ENCODE measurements at places on chromosomes 6 and 20.

DNA sequence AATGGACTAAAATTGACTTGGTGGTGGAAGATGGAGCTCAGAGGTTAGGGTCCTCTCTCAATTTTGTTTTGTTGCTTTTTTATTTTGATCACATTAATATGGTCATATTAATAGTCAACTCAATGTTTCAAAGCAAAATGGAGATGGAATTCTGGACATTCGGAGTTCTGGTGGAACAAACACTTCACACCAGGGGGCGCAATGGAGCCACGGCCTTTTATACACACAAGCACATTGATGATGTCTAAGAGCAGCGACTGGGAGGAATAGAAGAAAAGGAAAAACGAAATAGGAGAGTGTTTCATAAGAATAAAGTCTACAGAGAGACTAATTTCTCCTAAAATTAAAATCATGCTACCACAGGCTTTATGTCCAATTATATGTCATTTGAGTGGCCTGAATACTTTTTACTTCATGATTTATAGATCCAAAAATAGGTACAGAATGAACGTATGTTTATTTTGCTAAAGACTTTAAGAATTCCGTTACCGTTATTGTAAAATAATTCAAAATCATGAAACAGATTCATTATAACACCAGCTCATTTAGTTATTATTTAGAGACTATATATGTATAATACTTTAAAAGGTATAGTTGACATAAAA, 197.6 kb upstream of the SASH1 start:
- peak; percentile 58 for DNase-seq

DNA sequence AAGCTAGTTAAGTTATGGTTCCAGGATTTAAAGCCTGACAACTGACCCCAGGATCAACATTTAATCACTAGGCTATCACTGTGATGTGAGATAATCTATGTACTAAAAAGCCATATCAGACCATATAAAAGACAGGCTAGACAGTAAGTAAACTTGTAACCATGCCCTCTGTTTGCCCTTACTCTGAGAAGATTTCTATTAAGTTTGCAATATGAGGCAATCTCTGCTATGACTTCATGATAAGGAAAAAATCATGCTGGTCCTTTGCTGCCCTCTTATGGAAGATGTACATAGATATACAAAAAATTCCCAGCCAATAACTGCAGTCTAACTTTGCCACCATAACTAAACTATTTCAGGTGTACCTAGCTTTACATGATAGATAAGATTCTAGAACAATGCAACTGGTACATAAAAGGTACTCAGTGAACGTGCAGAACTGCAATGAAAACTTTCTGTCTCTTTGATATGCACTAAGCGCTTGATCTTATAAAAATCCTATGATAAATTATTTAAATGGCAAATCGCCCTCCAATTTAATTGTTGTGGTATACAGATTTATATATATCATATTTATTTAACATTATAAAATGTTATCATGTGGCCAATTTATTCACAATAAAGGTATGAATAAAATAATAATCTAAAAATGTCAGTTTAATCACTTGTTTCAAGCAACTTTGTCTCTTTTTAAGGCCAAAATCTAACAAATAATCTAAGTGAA, 70.5 kb downstream of the FAM217A start:
- peak; percentile 74 for DNase-seq

- DNase-seq: no peak
Observed at GRCh38 chr20:23878787-23879186, 761 bp downstream of the CST5 start.

DNA sequence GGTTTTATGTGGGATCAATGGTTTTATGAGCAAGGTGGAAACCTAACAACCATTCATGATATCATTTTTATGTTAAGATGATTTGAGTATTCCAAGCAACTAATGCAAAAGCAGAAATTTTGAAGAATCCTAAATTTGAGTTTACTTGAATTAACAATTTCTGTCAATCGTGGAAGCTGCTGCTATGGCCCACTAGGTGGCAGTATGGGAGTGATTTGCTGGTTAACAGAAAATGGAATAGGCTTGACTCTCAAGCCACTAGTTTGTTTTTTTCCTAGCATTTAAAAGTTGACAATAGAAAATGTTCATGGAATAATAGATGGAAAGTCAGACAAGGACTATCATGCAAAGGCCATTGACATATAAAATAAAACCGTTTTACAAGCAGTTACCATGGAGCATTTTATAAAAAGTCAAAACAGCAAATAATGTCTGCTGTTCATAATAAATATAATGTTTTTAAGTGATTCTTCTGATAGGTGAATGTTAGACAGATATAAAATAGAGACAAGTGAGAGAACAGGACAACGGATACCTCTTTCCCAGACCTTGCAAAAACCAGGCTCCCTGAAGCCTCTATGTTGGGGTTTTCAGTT, 43.0 kb upstream of the TMEM200A start:
- DNase-seq: peak; percentile 39

DNA sequence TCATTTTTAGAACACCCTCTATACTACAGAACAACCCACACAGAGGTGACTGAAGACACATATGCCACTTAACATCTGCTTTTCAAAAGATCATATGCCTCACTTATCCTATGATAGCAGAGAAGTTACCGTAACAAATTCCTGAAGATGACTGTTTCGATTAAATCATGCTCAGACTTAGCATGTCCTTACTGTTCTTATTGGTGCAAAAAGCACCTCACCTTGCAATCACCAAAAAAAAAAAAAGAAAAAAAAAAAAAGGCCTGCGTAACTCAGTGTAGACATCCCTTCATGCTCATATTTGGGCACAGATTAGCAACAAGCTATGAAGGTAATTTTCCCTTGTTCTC, 17.7 kb upstream of the DST start:
- DNase-seq: no peak

DNA sequence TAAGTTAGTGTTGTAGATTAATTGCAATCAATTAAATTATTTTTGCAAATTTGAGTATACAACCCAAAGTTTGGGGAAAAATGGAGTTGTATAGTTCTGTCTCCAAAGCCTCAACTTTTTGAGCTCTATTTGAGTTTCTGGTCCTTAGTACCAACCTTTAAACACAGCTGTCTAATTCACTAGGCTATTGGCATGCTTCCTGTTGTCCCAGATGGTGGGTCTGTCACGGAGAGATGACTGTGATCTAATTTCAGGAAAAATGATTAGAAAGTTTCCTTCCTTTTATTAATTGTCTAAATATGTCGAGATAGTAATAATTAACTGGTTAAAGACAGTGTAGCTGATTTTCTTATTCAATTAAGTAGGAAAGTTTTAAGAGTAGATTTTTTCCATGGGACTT, 109.6 kb downstream of the SCAF8 start:
- no peak for DNase-seq

- DNase-seq: no peak
Observed at GRCh38 chr6:14119784-14120183, 2.2 kb downstream of the CD83 start.

DNA sequence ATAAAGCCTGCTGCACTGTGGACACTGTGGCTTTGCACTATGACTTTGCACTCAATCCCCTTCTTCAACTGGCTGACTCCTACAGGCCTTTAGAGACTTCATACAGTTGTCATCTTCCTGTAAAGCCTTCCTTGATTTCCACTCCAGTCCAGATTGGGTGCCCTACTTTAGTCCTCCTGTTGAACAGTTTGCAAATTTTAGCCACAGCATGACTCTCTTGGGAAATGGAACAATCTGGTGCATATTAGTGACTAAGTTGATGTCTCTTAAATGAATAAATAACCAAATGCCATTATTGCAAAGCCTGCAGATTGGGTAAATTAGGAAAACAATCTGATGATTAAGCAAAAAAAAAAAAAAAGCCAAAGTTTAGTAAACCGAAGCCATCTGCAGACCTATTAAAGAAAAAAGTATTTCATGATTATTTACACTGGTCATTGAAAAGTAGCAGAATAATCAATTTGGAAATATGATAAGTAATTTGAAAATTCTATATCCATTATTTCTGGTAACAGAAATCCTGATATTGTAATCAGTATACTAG, 12.6 kb downstream of the PLCB4 start:
- no peak for DNase-seq

DNA sequence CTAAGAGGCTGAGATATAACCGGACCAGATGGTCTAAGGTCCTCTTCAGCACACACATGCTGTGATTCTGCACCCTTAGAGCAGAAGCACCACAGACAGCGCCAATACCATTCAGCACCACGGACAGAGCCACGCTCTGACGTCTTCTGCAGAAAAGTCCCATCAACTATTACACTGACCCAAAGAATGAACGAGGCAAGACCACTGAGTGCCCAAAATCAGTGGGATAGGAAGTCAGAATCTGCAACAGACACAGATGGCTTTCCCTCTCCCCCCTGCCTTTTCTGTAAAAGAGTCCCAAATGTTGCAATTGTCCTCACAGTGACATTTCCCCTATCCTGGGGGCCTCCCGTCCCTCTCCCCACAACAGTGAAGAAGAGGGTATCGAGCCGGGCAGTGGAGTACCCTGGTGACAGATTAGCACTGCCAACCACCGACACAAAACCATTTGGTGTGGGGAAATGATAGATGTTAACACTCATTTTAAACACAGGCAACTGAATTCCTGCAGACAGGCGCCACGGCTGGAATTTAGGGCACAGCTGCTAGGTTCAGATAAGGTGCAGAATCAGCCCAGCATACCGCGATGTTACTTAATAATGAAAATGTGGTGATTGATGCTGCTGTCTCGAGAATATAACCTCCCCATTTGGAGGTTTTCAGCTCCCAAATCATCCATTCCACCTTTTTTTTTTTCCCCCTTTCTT, 66.6 kb upstream of the CTNNBL1 start:
- peak; percentile 76 for DNase-seq

GRCh38 chr6:86615299-86615698, 322.0 kb upstream of the HTR1E start:
- no peak for DNase-seq

DNA sequence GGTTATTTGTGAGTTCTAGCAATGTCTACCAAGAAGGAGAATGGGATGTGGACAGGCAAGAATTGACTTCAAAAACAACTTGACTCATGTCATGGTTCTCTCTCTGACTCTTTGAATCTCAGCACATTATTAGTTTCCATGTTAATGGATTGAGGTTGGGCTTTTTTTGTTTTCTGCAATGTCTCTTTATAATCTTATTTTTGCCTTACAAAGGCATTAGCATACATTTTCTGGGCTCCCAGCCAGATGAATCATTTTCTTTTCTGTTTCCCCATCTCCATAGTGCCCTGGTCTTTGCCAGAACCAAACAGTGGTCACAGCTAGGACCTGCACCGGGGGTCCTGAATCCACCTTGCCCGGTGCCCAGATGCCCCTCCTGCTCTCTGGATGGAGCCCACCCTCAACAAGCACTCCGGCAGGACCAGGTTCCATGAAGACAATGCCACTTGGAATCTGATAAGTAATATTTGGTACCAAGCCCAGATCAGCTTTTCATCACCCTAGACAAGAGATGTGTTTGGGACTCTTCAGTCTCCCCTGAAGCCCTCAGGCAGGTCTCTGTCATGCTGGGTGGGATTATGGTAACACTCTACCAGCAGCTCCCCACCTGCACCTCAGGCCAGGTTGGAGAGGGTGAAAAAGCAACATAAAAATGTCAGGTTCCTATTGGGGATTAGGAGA, 266.7 kb upstream of the SULF2 start:
- DNase-seq: no peak

DNA sequence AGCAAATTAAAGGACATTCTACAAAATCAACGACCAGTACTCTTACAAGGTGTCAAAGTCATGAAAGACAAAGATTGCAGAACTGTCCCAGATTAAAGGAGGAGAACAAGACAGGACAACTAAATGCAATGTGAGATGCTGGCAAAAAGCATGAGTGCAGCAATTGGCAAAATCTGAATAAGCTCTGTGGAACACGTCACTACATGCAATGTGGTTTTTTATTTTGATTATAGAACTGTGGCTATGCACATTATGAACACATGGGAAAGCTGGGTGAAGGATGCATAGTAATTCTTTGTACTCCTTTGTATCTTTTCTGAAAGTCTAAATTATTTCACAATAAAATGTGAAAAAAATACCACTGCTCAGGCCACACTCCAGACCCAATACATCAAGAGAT, 509.4 kb downstream of the KIF16B start:
- no peak for DNase-seq

DNA sequence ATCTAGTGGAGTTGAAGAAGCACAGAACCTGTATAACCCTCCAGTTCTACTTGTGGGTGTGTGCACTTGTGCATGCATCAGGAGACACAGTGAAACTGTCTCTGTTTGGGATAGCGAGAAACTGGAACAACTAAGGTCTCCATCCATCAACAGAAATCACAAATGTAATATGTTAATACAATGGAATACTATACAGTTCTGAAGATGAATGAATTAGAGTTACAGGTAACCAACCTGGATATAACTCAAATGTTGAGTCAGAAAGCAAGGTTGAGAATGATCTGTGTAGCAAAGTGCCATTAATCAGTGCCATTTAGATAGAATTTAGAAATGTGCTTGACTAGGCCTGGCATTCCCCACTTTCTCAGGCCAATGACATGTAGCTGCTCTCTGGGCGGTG, 4.6 kb upstream of the NSFL1C start:
- no peak for DNase-seq

GRCh38 chr6:38492031-38492430, 147.7 kb downstream of the BTBD9 start:
- no peak for DNase-seq

GRCh38 chr6:44659726-44660125, 272.2 kb downstream of the CDC5L start:
- DNase-seq: no peak

DNA sequence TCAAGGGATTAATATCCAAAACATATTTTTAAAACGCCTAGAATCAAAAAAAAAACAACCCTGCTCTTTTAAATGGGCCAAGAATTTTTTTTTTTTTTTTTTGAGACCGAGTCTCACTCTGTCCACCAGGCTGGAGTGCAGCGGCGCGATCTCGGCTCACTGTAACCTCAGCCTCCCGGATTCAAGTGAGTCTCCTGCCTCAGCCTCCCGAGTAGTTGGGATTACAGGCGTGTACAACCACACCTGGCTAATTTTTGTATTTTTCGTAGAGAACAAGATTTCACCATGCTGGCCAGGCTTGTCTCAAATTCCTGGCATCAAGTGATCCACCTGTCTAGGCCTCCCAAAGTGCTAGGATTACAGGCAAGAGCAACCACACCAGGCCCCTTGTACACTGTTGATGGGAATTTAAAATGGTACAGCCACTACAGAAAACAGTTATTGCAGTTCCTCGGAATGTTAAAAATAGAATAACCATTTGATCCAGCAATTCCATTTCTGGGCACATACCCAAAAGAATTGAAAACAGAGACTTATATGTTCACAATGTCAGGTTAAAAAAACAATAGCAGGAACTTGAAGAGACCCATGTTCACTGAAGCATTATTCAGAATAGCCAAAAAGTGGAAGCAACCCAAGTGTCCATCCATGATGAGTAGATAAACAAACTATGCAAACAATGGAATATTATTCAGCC, 3.1 kb upstream of the MYL9 start:
- DNase-seq: no peak

- no peak for DNase-seq
Observed at GRCh38 chr20:6562111-6562510, 205.4 kb upstream of the BMP2 start.

- DNase-seq: no peak
Observed at GRCh38 chr20:48800177-48800576, 27.6 kb downstream of the PREX1 start.

- DNase-seq: no peak
Observed at GRCh38 chr6:144346719-144347447, 61.7 kb downstream of the UTRN start.

Data from RPMI8226 (cell line).